Activated naive CD8-positive, alpha-beta T cell treated with anti-CD3 and anti-CD28 coated beads for 36 hours (primary cell): ENCODE measurements at places on chromosomes 13 and 19. TPM values are rescaled to one million over a fixed set of nuclear protein-coding genes. Genes with fewer than 3 reads are reported as not detected.

LILRB1 gene
- total RNA-seq: 0.25 TPM

TMEM150B gene
- not detected for total RNA-seq

FAM124A gene
- 0.21 TPM for total RNA-seq

MEF2B gene
- 1.6 TPM for total RNA-seq

F7 gene
- 0.94 TPM for total RNA-seq

PRTN3 gene
- total RNA-seq: not detected

CYP4F2 gene
- 0.14 TPM for total RNA-seq

SPTBN4 gene
- total RNA-seq: 1.1 TPM

DNASE2 gene
- 21.5 TPM for total RNA-seq

- H3K36me3 ChIP-seq: no peaks in the 10 kb centered on the region
- H3K4me3 ChIP-seq: no peak overlapping the region
- DNase-seq: no peak
- H3K27ac ChIP-seq: no peak overlapping the region
- peaks cover 7% of the 10 kb centered on the region for H3K27me3 ChIP-seq
Measured at GRCh38 chr19:5191091-5191490, 149.5 kb downstream of the PTPRS start.

- no peaks in the 10 kb centered on the region for H3K36me3 ChIP-seq
- no peaks in the 10 kb centered on the region for H3K4me1 ChIP-seq
- H3K4me3 ChIP-seq: no peak overlapping the region
Measured at GRCh38 chr19:9189535-9189934, 10.8 kb downstream of the OR7D2 start.

- no peaks in the 10 kb centered on the region for H3K4me1 ChIP-seq
- no peak overlapping the region for H3K4me3 ChIP-seq
- H3K27ac ChIP-seq: no peak overlapping the region
- no peaks in the 10 kb centered on the region for H3K27me3 ChIP-seq
Measured at GRCh38 chr13:37085606-37086005, 19.9 kb downstream of the CSNK1A1L start.

GRCh38 chr13:46562152-46562551, 9.2 kb downstream of the LRCH1 start:
- H3K4me1 ChIP-seq: peaks cover 25% of the 10 kb centered on the region
- H3K27ac ChIP-seq: no peak overlapping the region
- no peaks in the 10 kb centered on the region for H3K27me3 ChIP-seq
- DNase-seq: no peak
- no peak overlapping the region for H3K4me3 ChIP-seq
- peaks cover 3% of the 10 kb centered on the region for H3K36me3 ChIP-seq

DNA sequence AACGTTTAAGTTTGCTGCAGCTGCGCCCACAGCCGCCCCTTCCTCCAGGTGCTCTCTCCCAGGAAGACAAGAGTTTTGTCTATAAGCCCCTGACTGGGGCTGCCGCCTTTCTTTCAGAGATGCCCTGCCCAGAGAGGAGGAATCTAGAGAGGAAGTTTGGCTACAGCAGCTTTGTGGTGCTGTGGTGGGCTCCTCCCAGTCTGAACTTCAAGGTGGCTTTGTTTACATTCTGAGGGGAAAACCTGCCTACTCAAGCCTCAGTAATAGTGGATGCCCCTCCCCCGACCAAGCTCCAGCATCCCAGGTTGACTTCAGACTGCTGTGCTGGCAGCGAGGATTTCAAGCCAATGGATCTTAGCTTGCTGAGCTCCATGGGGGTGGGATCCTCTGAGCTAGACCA, 6.4 kb upstream of the ERICH6B start:
- no peaks in the 10 kb centered on the region for H3K4me1 ChIP-seq
- peaks cover 56% of the 10 kb centered on the region for H3K27me3 ChIP-seq
- DNase-seq: no peak
- H3K27ac ChIP-seq: no peak overlapping the region

DNA sequence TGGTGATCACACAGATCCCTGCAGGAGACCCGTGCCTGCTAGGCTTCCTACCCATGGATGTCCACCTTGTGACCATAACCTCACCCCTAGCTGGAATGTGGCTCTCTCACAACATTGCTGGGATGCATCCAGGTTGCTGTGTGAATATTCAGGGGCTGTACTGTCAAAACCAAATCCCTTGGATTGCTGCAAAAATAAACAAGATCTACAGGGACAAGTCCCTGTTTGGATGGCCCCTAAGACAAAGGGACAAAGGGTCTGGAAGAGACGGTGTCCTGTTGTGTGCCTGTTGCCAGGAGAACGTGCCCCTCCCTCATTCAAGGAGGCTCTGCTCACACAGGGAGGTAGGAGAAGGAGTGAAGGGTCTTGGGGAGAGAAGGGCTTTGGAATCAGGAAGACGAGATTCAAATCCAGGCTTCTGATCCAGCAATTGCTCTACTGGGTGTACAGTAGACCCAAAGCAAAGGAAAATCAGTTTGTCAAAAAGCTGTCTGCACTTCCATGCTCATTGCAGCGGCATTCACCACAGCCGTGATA, 89.2 kb upstream of the WASF3 start:
- no peaks in the 10 kb centered on the region for H3K4me1 ChIP-seq
- no peak for DNase-seq
- H3K27ac ChIP-seq: no peak overlapping the region
- no peaks in the 10 kb centered on the region for H3K36me3 ChIP-seq
- H3K4me3 ChIP-seq: no peak overlapping the region

DNA sequence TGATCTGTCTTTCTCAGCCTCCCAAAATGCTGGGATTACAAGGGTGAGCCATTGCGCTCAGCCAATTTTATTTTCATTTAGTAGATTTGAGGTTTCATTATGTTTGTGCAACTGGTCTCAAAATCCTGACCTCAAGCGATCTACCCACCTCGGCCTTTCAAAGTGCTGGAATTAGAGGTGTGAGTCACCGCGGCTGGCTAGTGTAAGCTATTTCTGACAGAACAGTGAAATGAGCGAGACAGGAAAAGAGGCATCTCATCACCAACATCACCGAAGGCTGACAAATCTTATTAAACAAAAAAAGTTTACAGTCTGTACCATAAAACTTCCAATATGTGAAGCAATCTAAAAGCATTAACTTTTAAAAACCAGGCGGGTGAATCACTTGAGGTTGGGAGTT, 12.2 kb upstream of the ZNF888 start:
- H3K27me3 ChIP-seq: no peaks in the 10 kb centered on the region
- H3K4me3 ChIP-seq: no peak overlapping the region
- peaks cover 80% of the 10 kb centered on the region for H3K36me3 ChIP-seq
- DNase-seq: no peak
- no peak overlapping the region for H3K27ac ChIP-seq

GRCh38 chr19:21709464-21709863, 57.9 kb downstream of the ZNF100 start:
- H3K27me3 ChIP-seq: no peaks in the 10 kb centered on the region
- H3K4me3 ChIP-seq: no peak overlapping the region
- H3K27ac ChIP-seq: no peak overlapping the region
- DNase-seq: no peak
- no peaks in the 10 kb centered on the region for H3K36me3 ChIP-seq

DNA sequence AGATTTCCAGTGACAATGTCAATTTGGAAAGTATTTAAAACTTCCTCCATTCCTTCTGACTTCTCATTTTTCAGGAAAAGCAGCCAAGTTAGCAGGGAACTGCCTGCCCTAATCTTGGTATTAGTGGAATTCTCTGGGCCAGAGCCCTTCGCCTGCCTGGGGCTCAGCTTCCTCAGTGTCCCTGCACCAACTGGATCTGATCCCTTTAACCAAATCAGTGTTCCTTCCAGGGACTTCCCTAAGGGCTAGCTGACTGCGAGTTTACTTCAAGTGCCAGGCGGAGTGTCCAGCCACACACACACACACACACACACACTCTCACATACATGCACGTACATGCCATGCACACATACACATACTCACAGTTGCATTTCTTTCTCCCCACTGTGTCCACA, 20.0 kb downstream of the RAB20 start:
- H3K36me3 ChIP-seq: peaks cover 4% of the 10 kb centered on the region
- DNase-seq: no peak
- no peaks in the 10 kb centered on the region for H3K27me3 ChIP-seq

DNA sequence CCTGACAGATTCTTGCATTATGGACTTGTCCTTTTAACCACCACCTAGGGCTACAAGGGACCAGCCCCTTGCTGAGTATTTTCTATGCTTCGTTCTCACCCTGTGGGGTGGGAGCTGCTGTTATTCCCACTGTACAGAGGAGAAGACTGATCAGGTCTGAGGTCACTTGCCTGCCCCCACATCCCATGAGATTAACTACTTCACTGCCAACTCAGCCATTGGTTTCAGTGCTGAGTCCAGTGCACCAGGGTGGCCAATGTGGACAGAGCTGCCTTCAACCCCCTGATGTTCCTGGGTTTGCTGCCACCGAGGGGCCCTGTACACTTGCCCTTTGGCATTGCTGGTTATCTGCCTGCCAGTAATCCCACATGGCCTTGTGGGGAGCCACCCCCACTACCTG, 6.9 kb downstream of the PRKACA start:
- no peak overlapping the region for H3K4me3 ChIP-seq
- H3K36me3 ChIP-seq: peaks cover 1% of the 10 kb centered on the region
- peaks cover 23% of the 10 kb centered on the region for H3K4me1 ChIP-seq
- no peak for DNase-seq
- H3K27ac ChIP-seq: no peak overlapping the region

- peaks cover 3% of the 10 kb centered on the region for H3K27me3 ChIP-seq
- no peaks in the 10 kb centered on the region for H3K36me3 ChIP-seq
- no peak overlapping the region for H3K4me3 ChIP-seq
- no peaks in the 10 kb centered on the region for H3K4me1 ChIP-seq
Measured at GRCh38 chr19:13068085-13068846, 34.4 kb downstream of the LYL1 start.

DNA sequence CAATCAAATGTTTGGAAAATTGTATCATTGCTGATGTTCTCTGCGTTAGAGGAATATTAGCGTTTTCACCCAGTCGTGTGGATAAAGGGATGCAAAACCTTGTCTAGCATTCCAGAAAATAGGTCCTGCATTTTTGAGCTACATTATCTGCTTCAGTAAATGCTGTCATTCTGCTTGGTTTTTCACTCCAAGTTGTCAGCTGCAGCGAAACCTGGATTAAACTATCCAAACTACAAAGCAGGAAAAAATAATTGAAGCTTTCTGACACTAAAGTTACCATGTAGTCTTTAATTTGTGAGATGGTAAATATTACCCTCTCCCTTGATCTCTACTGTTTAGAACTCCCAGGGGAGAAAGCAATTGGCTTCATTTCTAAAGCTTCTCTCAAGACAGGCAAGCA, 1795.5 kb upstream of the PRR20A start:
- no peaks in the 10 kb centered on the region for H3K36me3 ChIP-seq
- H3K27ac ChIP-seq: no peak overlapping the region
- no peak overlapping the region for H3K4me3 ChIP-seq
- H3K27me3 ChIP-seq: no peaks in the 10 kb centered on the region

- H3K4me1 ChIP-seq: peaks cover 8% of the 10 kb centered on the region
- DNase-seq: no peak
- H3K27ac ChIP-seq: peak overlapping the region; percentile 17
- H3K4me3 ChIP-seq: no peak overlapping the region
Measured at GRCh38 chr19:18073197-18073596, 13.5 kb downstream of the IL12RB1 start.

DNA sequence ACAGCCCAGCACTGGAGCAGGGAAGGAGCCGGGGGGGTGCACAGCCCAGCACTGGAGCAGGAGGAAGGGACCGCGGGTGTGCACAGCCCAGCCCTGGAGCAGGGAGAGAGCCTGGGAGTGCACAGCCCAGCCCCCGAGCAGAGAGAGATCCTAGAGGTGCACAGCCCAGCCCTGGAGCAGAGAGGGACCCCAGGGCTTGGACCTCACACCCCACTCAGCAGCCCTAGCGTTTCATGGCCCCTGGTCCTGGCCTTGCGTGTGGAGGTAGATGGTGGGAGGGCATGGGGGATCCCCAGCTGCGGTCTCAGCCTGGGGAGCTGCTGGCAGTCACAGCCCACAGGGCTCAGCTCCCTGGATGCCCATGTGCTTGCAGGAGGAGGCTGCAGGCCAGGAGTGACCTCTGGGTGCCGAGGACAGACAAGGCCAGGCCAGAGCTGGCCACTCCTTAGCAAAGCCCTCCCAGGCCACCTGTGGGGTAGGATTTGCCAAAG, 25.1 kb downstream of the GAS6 start:
- H3K4me1 ChIP-seq: peaks cover 12% of the 10 kb centered on the region
- H3K27ac ChIP-seq: no peak overlapping the region
- H3K36me3 ChIP-seq: peaks cover 4% of the 10 kb centered on the region
- DNase-seq: no peak

DNA sequence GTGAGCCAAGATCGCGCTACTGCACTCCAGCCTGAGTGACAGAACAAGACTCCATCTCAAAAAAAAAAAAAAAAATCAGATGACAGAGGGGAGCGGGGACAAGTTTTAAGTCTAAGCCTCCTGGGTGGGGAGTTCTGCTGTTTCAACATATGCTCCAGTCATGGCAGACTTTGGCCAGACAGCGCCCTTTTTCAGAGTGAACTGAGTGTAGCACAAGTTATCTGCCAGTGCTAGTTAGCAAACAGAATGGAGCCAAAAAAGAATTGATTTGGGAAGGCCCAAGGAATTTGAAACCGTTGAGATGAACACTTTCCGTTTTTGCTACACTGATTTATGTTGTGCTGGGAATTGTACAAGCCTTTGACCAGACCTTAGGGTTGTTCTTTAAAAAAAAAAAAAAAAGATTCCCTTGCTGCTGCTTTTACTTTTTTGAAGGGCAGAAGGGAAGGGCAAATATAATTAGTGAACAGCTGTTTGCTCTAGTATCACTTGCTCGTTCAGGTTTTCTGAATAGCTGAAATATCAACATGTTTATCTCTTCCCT, 5.7 kb downstream of the ACTN4 start:
- H3K36me3 ChIP-seq: peaks cover 50% of the 10 kb centered on the region
- peaks cover 74% of the 10 kb centered on the region for H3K4me1 ChIP-seq
- H3K27ac ChIP-seq: no peak overlapping the region
- peaks cover 66% of the 10 kb centered on the region for H3K27me3 ChIP-seq
- DNase-seq: no peak

DNA sequence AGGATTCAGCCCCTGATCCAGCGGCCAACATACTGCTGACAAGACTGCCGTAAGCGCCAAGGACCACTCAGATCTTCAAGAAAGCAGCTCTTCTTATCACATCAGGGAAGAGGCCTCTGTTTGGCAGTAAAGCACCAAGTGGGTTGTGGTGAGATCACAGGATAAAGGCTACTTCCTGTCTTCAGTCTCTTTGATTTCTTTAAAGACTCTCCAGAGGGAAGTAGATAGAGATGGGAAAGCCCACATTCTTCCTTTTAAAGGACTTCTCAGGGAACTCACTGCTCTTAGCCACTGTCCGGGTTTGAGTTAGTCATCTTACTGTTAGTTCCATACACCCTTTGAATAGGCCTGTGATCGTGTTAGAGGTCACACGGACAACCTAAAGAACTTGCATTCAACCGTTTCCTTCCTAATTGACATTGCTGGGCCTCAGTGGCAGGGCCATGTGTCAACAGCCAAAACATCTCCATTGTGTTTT, 47.2 kb upstream of the POMP start:
- H3K27ac ChIP-seq: no peak overlapping the region
- no peak for DNase-seq
- peaks cover 19% of the 10 kb centered on the region for H3K4me1 ChIP-seq

GRCh38 chr13:44814836-44815235, 174.4 kb downstream of the NUFIP1 start:
- peaks cover 23% of the 10 kb centered on the region for H3K4me1 ChIP-seq
- H3K4me3 ChIP-seq: no peak overlapping the region
- H3K27ac ChIP-seq: no peak overlapping the region
- DNase-seq: no peak
